ENCODE measurements at places on chromosomes 7 and 10. TPM values are rescaled to one million over a fixed set of nuclear protein-coding genes. Genes with fewer than 3 reads are reported as not detected.
A peak's percentile ranks its signal among the peaks of the same experiment; 100 is the strongest.

GRCh38 chr7:37570145-37570544 lies 113.4 kb upstream of the GPR141 start:
- no peak for DNase-seq

DNA sequence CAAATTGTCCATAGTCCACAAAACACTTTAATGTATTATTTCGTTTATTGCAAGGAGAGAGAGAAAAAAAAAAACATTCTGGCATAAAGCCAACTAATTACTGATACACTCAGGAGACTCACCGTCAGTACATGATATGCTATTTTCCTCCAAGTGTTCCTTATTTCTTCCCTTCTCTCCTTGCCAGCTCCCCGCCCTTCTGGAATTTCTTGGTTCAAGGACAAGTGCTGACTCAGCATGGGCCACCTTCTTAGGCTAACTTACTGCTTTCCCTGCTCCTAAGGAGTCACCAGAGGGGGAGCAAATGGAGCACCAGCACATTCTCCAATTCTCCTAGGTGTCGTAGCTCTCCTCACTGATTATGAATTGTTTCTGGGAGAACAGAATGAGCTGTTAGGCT lies 133.8 kb upstream of the HDAC9 start:
- no peak for DNase-seq

DNA sequence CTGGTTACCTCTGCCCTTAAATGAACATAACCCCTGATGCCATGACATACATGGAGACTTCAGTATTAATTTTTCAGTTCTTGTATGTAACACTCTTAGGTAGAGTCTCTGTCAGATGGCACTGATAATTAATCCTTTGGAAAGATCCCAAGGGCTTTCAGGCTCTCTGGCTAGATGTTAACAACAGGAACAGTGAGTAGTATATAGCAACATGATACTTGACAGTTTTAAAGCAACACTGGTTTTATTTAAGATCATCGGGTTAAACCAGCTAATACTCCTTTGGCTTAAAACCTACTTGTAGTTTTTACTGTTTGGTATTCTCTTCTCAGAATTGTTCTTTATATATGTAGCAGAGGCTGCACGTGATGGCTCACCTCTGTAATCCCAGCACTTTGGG lies 27.3 kb downstream of the AHCYL2 start:
- peak; percentile 3 for DNase-seq

- no peak for DNase-seq
Measured at GRCh38 chr10:132805599-132805998, 19.7 kb upstream of the NKX6-2 start.

- peak; percentile 40 for DNase-seq
Measured at GRCh38 chr7:22944022-22944421, 69.9 kb downstream of the HYCC1 start.

STEAP2 gene
- 22.4 TPM for total RNA-seq

DNA sequence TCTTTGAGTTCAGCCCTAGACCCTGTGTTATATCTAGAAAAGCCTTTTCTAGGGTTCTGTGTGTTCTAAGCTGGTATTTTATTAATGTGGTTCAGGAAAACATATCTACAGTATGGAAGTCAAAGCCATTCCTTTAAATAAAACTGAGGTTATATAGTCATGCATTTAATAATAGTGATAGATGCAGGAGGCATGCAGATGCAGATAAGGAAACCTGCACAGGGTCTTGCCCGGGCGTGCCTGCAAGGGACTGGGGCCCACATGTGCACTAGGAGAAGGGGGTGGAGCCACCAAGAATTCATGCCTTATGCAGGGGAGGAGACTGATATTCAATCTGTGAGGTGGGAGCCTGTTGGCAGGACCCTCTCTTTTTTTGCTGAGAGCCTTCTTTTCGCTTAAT lies 171.5 kb downstream of the PRPF18 start:
- DNase-seq, result peak; percentile 44

Data from umbilical cord (tissue), 2 donors.